ENCODE measurements at places on chromosomes 12 and 14.

- no peak for DNase-seq
Measured at GRCh38 chr12:50086148-50086547, 1.0 kb downstream of the SMARCD1 start.

DNA sequence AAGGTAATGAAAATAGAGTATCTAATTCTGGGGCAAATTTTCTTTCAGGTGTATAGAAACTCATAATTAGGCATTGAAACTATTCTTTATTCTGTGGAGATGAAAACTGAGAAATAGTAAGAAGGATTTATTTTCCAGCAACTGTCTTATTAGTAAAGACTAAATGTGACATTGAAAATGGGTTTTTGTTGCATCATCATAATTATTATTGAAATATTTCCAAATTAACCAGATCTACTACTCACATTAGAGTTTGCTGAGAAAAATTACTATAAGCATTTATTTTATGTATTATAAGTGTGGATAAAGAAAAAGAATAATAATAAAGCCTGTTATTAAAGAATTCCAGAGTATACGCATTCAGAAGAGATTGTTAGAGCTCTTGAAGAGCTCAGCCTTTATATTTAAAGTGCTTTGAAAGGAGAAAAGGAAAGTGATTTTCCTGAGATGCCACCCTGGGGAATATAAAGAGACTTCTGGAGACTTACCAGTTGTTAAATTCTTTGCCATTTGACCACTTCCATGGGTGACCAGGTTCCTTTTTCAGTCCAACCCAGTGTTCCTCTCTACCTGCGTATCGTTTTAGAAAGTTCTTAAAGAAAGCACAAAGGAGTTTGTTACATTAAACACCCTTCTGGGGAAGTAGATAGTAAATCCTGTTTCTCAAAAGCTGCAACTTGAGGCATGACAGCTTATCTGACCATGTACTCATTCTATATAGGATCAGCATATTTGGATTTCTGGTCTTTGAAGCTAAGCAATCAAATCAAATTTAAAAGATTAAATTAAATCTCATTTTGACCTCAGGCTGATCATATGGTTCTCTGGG, 6.4 kb downstream of the CD69 start:
- DNase-seq: no peak

DNA sequence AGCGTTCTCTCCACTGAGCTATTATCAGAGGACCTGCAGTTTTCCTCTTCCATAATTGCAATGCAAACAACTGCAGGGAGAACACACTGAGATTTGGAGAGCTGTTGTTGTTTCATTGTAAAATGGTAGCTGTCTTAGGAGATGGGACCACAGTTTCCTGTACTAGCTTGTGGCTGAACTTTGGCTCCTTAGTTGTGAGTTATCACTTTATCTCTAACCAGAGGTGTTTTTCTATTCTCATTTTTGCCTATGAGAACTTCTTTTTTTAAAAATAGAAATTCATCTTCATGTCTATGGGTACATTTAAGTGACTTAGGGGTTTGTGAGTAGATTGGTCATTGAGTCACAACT, 216.5 kb downstream of the SLC38A4 start:
- DNase-seq: no peak

- DNase-seq: peak; percentile 76
Measured at GRCh38 chr12:12442548-12443071, 85.7 kb downstream of the BORCS5 start.

DNA sequence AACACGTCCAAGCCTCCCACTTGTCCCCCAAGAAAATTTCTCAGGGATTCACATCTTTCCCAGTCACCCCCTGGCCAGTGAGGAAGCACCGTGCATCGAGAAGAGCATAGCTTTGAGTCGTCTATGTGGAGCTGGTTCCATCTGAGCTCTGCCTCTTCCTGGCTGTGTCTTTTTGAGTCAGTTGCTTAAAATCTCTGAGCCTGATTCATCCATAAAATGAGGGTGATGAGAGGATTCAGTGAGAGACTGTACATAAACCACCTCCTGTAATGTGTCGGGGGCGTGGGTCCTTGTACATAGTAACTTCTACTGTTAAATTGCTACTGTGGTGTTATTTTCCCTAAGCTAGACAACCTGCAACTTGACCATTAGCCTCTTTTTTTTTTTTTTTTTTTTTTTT, 13.8 kb downstream of the CD9 start:
- no peak for DNase-seq

DNA sequence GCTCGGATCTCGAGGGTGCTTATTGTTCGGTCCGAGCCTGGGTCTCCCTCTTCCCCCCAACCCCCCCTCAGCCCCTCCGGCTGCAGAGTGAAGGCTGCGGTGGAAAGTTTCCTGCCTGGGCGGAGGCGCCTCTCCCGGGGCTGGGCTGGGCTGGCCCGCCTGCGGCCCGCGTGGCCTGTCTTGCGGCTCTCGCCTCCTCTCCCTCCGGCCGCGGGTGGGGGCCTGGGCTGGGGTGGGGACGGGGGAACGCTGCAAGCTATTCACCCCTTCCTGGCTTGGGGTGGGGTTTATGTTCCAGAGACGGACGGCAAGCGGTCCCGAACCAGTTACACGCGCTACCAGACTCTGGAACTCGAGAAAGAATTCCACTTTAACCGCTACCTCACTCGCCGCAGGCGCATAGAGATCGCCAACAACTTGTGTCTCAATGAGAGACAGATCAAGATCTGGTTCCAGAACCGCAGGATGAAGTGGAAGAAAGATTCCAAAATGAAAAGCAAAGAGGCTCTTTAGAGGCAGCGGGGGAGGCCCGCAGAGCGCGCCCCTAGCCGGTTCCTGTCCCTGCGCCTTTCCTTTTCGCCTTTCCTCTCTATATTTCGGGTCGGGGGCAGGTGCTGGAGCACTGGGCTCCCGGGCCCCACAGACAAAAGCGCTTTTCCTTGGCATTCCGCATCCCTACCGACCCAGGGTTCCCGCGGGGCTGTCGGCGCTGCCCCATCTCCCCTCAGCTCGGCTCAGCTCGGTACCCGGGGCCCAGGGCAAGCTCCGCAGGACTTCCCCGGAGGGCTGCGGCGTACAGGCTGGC, 1.3 kb downstream of the HOXC5 start:
- DNase-seq: no peak

DNA sequence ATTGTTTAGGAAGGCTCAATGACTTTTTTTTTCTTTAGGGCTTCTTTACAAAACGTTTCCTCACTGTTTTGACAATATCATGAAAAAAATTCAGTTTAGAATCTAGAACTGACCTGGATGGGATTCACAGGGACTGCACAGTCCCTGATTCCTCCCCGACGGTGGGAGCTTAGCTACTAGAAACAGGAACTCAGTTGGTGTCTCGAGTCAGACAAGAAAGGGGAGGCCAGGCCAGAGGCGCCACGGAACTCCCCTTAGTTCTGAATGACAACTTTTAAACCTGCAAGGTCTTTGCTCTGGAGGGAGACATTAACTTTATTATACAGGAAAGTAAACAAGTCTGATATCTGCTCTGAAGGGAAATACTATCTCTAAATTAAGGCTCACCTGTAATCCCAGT, 45.4 kb upstream of the SRP54 start:
- peak; percentile 6 for DNase-seq

DNA sequence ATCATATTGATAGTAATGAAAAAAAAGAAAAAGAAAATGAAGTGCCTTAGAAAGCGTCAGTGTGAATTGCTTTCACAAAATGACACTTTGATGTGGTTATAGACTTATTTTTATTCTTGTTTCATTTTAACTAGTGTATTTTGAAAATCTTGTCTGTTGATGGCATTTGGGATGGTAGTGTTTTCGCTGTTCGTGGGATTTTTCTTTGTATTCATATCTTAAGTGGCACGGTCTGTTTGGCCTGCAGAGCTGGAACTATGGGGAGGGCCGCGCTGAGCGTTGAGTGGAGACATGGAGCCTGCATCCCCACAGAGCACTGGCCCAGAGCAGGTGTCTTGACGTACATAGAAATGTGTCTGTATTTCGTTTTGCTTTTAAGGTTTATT, 61.6 kb downstream of the WDR20 start:
- DNase-seq: no peak

- DNase-seq: no peak
Measured at GRCh38 chr12:48807981-48808380, 10.3 kb upstream of the CACNB3 start.

DNA sequence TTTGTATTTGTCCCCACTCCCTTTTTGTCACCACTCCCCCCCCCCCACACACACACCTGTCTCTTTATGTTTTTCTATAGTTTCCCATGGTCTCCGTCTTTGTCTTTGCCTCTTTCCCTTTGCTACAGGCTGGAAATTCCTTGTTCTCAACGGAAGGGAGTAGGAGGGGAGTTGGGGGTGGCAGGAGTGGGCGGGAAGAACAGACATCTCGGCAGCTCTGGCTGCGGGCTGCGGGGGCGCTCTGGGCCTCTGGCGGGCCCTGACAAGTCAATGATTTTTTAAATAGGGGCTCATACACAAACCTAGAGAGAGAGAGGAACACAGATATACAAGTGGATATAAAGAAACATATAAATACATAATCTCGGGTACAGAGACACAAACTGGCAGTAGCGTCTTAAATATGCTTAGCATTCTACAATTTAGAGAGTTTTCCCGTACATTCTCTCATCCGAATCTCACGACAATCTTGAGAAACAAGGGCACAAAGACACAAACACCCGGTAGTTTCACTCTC, 2.4 kb upstream of the NAB2 start:
- DNase-seq: peak; percentile 90

DNA sequence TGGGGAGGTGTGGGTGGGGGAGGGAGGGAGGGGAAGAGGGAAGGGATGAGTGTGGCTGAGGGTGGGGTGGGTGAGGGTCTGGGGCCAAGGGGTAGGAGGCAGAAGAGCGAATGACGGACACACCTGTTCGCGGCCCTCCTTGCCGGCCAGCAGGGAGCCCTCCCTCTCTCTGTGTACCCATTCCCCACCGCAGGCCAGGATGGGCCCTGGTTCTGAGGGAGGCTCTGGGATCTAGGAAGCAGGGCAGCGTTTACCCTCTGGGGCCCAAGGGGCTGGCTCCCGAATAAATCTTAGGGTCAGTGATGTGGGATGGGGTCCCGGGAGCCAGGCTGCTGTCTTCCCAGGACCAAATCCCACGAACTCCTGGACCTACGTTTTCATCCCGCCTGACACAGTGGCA, 46.0 kb upstream of the ESRRB start:
- no peak for DNase-seq

- DNase-seq: no peak
Measured at GRCh38 chr14:72793156-72793939, 100.6 kb downstream of the DPF3 start.

GRCh38 chr12:90013409-90013808, 304.8 kb upstream of the ATP2B1 start:
- DNase-seq: peak; percentile 13

GRCh38 chr12:22610131-22610530, 14.8 kb upstream of the ETNK1 start:
- DNase-seq: no peak

- no peak for DNase-seq
Measured at GRCh38 chr12:91871751-91872150, 273.9 kb downstream of the BTG1 start.

DNA sequence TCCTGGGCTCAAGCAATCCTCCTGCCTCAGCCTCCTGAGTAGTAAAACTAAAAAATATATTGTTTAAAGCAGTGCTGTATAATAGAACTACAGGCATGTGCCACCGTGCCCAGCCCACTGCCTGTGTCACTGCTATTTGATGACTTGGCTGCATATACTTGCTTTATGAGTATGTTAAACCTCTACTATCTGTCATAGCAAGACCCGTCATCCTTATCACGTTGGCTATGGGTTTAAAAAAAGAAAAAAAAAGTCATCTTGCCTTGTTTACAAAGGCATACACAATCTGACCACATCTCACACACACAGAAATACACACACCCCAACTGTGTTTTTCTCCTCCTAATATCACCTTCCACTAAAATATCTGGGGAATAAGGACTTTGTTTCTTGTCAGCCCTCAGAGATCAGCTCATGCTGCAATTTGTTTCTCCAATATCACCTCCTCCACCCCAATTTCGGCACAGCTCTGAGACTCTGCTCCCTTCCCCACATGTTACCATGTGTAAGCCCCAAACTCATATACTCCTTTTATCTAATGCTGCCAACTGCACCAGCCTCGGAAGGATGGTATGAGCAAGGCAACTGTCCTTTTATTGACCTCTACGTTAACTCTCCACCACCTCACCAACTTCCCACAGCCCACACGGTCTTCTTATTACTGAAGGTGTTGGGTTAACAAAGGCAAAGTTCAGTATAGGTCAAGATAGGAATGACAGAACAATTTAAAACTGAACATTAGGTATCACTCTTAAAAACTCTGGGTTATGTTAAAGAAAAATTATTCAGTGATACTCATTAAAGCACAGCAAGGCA, 802 bp upstream of the TMPRSS12 start:
- DNase-seq: no peak

DNA sequence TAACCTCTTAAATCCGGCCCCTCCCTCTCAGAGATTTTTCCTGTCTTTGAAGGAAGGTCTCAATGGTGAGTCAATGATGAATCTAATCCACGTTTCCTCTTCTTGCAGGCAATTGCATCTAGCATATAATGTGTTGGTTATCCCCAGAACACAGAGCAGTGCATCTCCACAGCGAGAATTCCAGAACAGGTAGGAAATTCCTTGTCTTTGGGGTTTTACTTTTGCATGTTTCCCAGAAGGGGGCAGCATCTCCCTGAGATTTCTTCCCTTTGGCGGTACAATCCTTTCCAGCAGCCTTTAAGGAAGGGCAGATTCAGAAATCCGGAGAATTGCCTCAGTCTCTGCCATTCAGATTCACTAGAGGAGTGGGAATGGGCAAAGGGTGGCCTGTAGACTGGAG, 128.0 kb downstream of the KCNA5 start:
- DNase-seq: peak; percentile 71

DNA sequence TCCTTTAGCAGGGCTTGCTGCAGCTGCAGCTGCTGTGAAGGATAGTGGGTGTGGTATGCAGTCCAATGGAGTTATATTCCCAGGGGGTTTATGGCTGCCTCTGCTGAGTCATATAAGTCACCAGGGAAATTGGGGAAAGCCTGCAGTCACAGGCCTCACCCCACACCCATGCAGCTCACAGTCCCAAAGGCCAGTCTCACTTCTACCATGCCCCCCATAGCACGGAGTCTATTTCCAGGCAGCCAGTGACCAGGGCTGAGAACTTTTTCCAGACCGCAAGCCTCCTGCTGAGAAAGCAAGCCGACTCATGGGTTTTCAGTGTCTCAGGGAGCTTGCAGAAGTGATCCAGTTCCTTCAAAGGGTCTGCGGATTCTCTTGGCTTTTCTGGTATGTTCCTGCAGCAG, 322.4 kb upstream of the CLEC14A start:
- DNase-seq: no peak

DNA sequence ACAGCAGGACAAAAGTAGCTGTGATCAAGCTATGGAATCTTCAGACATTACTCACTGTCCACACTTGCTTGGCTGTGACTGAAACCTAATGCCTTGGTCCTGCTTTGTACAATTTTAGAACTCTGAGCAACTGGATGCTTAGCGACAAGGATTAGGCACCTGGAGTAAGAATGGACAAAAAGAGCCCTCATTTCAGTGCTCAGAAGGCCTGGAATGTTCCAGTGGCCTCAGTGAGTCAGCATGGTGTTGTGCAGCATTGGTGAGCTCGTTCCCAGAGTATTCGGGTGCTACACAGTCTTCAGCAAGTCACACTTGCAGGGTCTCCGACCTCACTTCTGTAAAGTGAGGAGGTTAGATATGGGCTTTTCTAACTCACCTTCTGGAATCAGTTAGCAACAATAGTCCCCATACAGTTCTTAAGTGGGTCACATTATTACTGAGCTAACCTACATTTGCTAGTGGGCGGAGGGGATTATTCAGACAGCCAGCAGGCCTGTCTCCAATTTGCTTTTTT, 108.0 kb upstream of the MDM1 start:
- no peak for DNase-seq

Data from hepatocyte (in vitro differentiated cells).